ENCODE measurements at places on chromosomes 2 and 18.

- no peak for DNase-seq
Observed at GRCh38 chr18:13279181-13280069, 60.9 kb downstream of the LDLRAD4 start.

GRCh38 chr18:77052983-77053309, 79.6 kb downstream of the MBP start:
- DNase-seq, result peak; percentile 33

DNA sequence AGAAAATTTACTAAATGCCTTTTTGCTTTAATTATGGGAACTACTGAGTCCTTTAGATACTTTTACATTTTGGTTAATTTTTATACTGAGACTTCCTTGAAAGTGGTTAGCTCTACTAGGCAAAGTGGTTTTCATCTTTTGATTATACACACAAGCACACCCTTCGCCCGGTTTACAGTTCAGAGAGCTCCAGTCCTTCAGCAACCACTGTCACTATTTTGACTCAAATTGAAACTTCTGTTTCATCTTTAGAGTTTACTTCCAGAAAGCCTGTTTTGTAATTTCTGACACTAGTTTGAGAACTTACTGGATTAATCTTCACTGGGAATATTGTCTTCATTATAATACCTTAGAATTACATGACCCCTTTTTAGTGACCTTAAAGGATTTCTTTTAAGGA, 140.3 kb upstream of the FOSL2 start:
- DNase-seq, result no peak

DNA sequence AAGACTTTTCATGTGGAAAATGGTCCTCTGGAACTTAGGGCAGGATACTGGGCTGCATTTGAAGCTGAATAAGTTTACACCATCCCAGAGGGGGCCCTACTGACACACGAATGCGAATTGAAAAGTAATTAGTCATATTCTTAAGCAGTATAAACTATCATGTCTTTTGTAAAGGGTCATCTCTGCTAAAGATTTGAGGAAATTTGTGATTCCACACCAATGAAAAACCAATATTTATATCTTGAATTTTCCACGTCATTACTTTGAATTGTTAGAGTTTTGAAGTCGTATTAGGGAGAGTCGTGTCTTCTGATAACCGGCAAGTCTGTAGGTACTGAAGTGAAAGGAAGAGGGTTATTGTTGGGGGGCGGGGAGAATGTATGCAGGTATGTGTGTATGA, 4.1 kb upstream of the OTX1 start:
- DNase-seq, result no peak

DNA sequence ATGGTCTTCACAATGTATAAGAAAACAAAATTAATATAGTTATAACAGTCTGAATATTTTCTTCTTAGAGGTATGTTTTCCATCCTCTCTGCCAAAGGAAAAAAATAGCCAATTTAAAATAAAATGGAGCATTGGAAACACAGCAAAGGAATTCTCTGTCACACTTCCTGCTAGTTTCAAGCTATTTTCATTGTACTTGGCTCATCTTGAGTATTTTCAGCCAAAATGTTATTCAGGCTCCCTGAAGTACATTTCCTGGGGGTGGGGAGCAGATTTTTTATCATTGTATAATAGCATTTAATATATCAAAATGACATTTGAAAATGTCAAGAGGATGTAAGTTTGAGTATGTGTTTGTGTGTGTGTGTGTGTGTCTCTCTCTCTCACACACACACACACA, 463.6 kb upstream of the REG3G start:
- peak; percentile 61 for DNase-seq

GRCh38 chr2:142076317-142076716, 54.5 kb downstream of the LRP1B start:
- DNase-seq, result no peak

DNA sequence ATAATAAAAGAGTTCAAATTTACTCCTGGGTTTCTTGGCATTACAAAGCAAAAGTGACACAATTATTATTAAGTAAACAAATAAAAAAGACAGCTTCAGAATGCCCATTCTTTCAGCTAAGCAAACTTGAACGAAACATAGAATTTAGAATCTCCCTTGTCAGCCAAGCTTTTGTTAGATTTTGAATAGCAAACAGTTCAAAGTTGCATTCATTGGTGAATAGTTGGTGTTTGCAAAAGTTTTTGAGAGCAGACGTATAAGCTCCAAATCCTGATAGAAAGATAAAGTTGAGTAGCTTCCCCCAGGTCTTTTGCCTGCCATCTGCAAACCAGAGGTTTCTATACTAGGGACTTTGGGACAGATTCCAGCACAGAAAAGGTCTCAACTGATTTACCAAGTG, 434.3 kb upstream of the TNP1 start:
- DNase-seq, result no peak

GRCh38 chr2:171447675-171448074, 13.6 kb downstream of the DCAF17 start:
- no peak for DNase-seq

DNA sequence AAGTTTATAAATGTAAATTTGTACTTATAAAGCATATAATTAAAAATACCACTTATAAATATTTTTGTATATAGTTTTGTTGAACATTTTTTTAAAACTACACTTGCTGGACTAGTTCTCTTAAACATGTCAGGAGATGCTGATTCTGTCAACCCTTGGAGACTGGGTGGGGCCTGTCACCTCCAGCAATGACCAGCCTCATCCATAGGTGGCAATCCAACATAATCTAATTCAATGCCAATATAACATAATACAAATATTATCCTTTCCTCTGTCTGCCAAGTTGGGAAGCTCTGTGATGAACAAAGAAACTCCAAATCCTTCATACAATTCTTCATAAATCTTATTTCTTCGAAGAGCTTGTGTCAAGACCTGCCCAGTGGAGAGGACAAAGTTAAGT, 140.4 kb downstream of the RBMS1 start:
- peak; percentile 32 for DNase-seq

GRCh38 chr2:171480908-171481307, 41.4 kb upstream of the CYBRD1 start:
- peak; percentile 34 for DNase-seq

DNA sequence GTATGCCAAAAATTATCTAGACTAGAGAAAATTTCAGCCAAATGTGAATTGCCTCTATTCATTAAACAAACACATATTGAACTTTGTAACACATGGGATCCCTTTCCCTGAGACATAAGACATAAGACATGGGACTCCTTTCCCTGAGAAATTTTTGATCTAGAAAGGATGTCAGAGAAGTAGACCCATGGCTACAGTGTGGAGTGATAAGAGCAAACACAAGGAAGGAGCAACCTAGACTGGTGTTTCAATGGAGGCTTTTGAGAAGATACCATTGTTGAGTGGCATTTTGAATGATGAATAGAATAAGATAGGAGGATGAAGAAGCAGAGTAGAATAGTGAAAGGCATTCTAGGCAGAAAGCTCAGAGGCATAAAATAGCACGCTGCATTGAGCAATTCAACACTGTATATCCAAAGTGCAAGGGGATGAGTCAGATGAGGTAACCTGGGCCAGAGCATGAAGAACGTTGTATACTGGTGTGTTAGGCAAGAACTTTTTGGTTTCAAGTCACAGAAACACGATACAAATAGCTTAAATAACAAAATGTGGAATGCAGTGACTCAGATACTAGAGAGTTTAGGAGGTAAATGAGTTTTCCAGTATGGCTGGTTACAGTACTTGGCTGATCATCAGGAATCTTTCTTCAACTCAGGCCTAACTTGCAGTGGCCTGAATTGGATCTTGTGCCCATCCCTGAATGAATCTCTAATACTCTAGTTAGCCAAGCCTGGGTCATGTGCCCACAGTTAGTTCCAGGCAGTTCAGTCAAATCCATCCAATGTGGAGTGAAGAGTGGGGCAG, 129.8 kb upstream of the TANK start:
- DNase-seq, result no peak

DNA sequence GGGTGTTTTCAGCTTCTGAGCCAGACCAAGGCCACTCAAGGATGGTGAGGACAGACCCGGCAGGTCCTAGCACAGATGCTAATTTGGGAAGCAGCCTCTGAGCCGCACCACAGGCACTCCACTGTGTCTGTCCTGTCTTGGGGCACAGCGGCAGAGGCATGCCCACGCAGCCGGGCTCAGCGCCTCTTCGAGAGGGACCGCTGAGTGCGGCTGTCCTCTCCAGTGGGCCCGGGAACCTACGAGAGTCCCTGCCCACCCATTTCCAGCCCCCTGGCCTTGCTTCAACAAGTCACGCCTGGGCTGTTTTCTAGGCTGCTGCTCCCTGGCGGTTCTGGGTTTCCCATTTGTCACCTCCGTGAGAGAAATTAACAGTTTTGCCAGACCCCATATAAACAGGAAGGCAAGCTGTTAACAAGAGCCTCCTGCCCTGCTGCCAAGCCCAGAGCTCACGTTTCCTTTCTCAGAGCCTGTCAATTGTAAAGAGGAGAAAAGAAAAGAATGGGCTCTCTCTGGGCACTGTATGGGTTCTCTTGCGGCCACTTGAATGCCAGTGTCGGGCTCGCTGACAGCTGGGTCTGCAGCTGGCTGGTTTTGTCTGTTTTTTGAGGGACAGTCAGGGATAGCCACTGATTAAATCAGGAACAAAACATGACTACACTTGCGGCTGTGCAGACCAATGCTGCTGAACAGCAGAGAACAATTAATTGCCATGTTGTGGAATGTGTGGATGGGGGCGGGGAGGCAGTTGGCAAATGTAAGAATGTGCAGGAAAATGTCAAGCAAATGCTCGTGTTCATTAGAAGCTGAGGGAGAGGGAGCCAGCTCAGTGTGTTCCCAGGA, 30.6 kb downstream of the TMEM17 start:
- peak; percentile 91 for DNase-seq

- DNase-seq, result no peak
Observed at GRCh38 chr2:190887089-190887488, 6.5 kb downstream of the GLS start.

- no peak for DNase-seq
Observed at GRCh38 chr2:241773511-241774418, 2.9 kb upstream of the GAL3ST2 start.

DNA sequence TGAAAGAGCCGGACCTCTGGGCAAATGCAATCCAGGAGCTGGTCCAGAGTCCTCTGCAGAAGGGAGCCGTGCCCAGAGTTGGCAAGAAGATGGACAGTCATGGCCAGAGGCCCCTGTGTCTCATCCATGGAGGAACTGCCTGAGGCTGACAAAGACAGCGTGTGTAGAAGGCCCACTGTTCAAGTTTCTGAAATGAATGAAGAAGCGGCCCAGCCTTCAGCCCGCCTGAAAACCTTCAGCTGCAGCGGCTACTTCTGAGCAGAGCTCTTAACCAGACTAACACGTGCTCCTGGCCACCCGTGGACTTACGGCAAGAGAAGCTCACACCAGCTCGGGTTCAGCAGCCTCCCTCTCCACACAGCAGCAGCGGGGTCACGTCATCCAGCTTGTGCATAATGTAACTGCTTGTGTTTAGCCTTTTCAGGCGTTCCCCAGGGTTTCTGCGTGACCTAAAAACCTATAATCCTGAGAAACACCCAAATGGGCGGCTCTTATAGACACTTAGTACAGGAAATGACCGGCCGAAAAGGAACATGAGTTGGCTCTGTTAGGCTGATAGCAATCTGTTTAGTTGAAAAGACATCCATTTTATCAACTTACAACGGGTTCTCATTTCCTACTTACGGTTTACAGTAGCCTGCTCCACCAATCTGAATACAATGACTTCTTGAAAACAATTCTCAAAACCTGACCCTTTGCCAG, at the start of gene FAM124B:
FAM124B (minus strand) TSS at position 467 of the 702 bp plus-strand sequence; CDS start at position 128, 339 bp downstream.
- peak; percentile 75 for DNase-seq

DNA sequence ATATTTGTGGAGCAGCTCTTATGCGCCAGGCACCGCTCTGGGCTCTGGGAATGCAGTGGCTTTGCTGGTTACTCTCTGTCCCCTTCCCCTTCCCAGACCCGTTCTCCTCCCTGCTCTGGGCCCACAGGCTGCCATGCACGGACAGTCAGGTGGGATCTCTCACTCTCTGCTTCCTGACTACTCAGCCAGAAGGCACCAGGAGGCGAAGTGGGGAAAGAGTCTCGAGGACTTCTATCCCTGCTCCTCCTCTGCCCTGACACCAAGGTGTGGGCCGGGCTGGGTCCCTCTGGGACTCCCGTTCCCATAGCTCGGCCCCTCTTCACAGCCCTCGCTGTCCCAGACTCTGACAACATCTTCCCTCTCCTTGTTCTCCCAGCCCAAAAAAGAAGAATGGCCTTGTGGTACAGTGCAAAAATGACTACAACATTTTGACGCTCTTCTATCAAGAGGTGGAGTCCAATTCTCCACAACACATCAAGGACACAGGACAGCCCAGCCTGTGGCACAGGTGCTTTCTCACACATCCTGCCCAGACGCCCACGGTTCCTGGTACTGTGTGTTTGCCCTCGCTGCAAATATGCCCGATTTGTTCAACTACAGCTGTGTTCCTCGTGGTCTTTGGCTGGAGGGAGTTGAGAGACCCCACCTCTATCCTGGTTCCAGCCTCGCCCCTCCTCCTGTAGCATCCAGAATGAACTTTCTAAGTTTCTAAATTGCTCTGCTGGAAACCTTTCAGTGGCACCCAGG, 14.0 kb upstream of the DUSP2 start:
- no peak for DNase-seq

GRCh38 chr2:240257940-240258580, 117.6 kb upstream of the OTOS start:
- DNase-seq, result no peak

GRCh38 chr2:229118336-229118735, 152.8 kb downstream of the PID1 start:
- DNase-seq, result no peak

DNA sequence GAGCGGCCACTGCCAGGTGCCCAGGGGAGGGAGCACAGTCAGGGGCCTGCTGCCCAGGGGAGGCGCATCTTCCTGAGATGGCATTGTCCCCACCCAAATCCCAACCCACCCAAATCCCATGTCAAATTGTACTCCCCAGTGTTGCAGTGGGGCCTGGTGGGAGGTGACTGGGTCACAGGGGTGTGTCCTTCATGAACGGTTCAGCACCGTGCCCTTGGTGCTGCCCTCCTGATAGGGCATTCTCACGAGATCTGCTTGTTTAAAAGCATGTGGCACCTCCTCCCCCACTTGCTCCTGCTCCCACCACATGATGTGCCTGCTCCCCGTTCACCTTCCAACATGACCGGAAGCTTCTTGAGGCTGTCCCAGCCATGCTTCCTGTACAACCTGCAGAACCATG, 27.6 kb downstream of the ANKMY1 start:
- DNase-seq, result no peak

DNA sequence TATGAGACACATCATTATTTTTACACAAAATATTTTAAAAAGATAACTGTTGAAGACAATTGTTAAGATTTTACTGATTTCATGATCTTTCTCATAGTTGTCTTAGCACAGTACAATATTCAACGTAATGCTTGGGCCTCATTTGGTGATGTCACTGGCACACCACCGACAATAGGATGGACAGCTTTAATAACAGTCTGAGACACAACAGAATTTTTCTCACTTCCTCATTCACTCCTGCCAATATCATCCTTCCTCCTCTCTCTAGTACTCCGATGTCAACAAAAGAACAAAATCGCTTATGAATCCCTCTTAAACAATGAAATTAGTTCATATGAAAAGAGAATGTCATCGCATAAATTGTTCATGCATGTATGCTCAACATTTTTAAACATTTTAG, 461.9 kb upstream of the CDH7 start:
- no peak for DNase-seq

DNA sequence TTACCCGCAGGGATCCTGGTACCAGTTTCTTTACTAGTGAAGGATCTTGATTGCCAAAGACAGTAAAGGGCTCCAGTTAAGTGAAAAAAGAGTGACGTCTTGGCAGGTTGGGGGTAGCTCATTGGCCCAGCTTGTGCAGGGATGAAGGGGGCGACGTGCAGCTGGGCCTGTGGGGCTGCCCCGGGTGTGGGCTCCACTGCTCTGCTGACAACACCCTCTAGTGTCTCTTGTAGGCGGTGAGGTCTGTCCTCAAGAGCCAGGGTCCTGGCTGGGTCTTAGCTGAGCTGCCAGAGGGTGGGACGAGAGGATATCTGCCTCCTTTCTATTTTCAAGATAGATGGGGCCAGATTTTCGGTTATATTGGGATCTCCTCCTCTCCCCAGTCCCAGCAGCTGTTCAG, 6.1 kb downstream of the ARHGEF4 start:
- no peak for DNase-seq

All from tongue (tissue), 3 donors.